ENCODE measurements at places on chromosomes 16 and 17.
A peak's percentile ranks its signal among the peaks of the same experiment; 100 is the strongest.

GRCh38 chr17:40032322-40033320 lies 17.4 kb downstream of the CSF3 start:
- no peak for DNase-seq

- DNase-seq = no peak
Measured at GRCh38 chr16:3074860-3075522, 9.6 kb downstream of the IL32 start.

DNA sequence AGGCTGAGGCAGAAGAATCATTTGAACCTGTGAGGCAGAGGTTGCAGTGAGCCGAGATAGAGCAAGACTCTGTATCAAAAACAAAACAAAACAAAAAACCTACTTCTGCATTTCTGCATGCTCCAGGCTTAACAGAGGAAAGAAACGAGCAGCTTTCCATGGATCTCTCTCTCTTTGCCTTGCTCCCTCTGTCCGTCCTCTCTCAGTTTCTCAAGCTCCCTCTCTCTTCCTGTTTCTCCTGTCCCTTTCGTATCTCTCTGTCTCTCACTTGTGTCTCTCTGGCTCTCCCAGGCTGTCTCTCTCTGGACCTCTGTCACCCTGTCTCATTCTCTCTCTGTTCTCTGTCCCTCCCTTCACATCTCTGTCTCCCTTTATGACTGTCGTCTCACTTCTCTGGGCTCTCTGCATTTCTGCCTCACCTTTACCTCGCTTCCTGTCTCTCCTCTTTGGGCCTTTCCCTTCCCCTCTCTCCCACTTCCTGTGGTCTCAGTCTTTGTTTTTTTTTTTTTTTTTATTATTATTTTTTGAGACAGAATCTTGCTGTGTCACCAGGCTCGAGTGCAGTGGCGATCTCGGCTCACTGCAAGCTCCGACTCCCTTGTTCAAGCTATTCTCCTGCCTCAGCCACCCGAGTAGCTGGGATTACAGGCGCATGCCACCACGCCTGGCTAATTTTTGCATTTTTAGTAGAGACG lies 4.1 kb upstream of the PITPNA start:
- no peak for DNase-seq

- no peak for DNase-seq
Measured at GRCh38 chr17:19718613-19719354, 2.4 kb upstream of the SLC47A2 start.

DNA sequence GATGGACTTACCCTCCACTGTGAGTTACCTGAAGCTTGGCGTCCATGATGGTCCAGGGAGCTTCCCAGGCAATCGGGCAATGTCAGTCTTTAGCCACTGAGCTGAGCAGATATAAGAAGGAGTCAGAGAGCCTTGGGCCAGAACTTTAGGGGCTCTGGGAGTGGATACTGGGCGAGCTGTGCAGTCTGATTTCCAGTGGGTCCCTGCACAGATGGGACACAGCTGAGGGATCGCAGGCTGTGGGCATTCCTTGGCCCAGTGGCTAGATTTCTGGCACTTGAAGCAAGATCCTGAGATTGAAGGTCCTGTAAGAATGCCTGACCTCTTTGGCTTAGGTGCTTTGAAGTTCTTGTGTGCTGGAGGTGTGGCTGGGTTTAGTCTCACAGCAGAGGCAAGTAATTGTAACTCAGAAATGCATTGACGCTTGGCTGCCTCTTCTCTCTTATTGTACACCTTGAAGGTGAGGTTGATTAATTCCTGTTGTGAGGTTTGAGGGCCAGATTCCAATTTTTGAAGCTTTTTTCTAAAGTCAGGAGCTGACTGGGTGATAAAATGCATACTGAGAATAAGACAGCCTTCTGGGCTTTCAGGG lies 2283.8 kb downstream of the TP53TG3F start:
- DNase-seq = no peak

DNA sequence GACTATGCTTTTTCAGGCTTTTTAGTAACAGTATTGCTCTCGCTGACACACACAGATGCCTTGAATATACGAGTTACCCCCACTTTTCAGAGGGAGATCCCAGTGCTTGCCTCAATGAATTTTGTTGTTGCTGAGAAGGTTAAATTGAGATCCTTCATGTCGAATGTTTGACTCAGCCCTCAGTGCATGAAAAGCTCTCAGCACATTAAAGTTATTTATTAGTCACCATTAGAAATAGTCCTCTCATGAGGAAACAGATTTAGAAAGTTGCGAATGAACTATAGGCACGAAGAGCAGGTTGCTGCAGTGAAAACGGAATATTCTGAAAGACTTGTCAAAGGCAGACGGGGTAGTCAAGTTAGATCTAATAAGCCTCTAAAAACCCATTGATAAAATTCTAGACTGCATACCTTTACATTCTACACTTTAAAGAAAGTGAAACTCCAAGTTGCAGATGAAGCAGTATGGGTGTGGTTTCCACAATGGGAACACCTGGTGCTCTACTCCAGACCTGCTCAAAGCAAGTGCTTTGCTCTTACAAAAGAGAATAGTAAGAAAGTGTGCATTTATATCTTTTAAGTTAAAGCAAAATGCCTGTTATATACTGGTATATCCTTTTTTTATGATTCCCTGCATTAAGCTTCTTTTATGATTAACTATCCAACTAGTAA lies 238.1 kb downstream of the MAF start:
- no peak for DNase-seq

DNA sequence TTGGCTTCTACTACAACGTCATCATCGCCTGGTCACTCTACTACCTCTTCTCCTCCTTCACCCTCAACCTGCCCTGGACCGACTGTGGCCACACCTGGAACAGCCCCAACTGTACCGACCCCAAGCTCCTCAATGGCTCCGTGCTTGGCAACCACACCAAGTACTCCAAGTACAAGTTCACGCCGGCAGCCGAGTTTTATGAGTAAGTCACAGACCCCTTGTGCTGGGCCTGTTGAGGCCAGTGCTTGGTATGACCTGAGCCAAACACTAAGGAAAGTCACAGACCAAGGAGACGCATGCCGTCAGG lies 16.1 kb downstream of the SLC6A2 start:
- no peak for DNase-seq

DNA sequence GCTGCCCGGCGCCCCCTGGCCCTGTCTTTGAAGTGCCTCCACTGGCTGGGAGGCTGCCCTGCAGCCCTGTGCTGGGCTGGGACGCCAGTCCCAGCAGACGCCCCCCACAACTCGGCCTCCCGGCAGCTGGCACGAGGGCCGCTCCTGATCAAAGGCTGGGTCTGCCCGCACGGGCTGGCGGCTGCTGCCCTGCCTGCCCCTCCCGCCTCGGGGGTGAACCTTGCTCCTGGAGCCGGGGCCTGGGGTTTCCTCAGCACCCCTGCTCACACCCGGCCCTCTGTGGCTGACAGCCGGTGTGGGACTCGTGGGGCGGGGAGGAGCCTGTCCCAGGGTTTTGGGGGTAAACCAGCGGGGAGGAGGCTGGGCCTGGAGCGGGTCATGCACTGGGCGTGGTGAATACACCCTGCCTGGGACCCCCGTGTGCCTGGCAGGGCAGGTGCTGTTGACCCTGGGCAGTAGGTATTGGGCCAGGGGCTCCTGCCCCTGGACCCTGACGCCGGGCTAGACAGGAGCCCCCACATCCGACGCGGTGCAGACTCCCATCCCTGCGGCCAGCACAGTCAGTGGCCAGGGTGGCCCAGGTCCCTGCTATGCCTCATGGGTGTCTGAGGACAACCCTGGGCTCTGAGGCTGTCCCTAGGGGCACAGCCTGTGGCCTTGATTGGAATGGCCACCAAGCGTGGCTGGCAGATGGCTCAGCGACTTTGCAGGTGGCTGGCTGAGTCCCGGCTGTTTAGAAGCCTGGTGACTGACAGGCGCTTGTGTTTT lies 21.7 kb downstream of the CENPX start:
- DNase-seq = peak; percentile 56

DNA sequence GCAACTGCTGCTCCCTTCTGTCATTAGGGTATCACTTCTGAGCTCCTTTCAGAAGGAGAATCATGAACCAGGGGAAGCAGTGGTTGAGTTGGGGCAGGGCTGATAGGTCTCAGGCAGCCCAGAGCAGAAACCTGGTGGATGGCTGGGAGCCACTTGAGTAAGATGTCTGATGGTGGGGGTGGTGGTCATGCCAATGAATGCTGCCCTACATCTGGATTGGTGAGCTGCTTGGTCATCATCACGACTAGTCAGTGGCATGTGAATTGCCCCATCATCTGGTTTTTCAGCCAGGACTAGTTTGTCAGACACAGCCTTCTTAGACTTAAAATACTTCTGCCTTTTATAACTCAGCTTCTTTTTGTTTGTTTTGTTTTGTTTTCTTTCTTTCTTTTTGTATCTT lies 2.6 kb downstream of the GID4 start:
- no peak for DNase-seq

GRCh38 chr16:68429076-68429854 lies 19.0 kb downstream of the SMPD3 start:
- DNase-seq = no peak

DNA sequence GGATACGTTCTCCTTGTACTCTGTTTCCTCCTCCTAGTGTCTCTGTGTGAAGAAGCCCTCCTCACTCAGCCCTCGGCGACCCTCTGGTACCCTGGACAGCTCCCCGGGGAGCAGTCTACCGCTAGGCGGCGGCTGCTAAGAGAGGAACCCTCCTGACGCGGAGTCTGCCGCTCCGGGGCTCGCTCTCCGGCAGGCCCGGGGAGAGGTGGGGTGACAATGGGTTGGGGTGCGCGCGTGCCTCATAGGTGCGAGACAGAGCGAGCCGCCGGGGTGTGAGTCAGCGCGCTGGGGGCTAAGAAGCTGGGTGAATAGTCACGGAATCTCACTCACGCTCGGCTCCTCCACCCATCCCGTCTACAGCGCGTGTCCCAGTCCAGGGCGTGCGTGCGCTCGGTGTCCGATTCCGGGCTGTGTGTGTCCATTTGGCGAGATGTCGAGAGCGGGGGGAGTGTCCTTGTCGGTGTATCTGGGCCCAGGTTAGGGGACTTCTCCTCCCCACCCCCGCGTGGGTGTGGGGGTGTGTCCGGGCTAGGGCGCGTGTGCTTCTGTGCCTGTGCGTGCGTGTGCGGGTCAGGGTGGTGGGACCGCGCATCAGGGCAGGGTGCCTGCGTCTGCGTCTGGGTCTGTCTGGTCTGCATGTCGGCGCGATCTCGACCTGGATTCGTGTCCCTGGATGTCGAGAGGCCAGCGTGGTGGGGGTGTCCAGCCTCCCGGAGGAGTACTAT lies 577 bp upstream of the HS3ST2 start:
- DNase-seq = no peak

- no peak for DNase-seq
Measured at GRCh38 chr16:72927199-72928089, 120.5 kb downstream of the ZFHX3 start.

DNA sequence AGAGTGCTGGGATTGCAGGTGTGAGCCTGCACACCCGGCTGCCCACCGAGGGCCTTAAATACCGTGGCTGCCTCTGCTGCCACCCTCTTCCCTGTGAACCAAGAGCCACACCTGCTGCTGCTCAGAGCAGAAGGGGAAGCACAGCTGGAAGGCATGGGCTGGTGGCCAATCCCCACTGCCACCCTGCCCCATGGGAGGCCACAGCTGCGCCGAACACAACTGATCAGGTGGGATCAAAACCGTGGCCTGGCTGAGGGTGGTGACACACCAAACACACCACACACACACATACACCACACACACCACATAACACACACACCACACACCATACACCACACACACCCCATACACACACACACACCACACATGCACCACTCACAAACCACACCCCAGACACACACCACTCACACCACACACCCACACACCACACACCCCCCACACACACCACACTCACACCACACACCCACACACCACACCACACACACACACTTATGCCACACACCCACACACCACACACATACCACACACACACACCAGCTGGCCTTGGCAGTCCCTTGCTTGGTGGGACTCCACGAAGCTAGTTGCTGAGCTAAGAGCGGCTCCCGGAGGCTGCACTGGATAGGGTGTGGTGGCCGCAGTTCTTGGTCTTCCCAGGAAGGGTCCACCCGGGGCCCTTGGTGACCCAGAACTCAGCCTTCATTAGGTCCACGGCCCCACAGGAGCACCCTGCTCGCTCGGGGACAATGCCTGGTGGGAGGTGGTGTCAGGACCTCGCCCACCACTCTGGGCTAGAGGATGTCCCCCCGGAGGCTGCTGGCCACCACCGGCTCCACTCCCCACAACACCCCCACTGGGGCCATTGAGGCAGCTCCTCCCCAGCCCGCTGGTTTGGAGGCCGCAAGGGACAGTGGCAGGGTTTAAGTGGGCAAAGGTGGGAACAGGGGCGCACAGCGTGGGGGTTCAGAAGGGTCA lies 14.9 kb downstream of the CEP131 start:
- no peak for DNase-seq

- DNase-seq = no peak
Measured at GRCh38 chr16:85900027-85900792, 1.2 kb downstream of the IRF8 start.

GRCh38 chr17:67995570-67996263 lies 552 bp downstream of the C17orf58 start:
- no peak for DNase-seq

GRCh38 chr17:61218438-61218837 lies 181.2 kb upstream of the TBX2 start:
- no peak for DNase-seq

- DNase-seq = no peak
Measured at GRCh38 chr16:22220714-22221113, 14.6 kb downstream of the EEF2K start.

GRCh38 chr17:56929362-56929969 lies 15.6 kb upstream of the TRIM25 start:
- DNase-seq = no peak

DNA sequence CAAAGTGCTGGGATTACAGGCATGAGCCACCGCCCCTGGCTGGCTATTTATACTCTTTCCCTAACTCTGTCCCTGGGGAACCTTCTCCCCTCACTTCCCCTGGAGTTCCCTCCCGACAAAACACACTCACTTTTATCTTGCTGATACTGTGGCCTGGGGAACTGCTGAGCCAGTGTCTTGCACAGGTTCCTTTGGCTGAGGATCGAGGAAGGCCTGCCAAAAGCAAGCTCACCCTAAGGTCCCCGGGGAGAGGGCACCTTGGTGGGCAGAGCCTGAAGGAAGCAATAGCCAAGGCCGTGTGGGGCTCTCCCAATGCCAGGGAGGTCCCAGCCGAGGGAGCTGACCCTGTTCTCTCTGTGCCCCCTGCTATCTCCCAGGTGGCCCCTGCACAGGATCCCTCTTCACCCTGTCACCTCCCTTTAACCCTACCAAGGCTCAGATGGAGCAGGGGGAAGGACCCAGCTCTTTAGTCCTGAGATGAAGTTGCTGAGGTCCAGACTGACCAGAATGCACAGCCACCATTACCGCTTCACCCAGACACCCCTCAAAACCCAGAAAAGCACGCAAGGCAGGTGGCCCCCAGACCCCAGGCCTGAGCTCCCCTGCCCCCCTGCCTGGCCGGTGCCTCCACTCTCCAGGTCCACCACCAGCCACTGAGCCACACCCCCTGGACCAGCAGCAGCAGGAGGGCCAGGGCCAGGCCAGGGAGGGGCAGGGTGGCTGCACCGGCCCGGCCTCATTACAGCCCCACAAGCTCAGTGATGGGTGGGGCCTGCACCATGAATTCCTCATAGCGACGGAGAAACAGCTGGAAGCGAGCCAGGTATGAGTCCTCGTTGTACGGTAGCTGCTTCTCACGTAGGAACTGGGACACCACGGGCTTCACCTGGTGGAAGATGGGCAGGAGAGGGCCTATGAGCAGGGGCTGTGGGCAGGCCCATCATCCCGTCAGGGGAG lies 5.1 kb upstream of the FDXR start:
- no peak for DNase-seq

- no peak for DNase-seq
Measured at GRCh38 chr16:3938843-3939624, 58.5 kb upstream of the CREBBP start.

Measured in NCI-H524 treated with DMSO at 0.1 percent for 48 hours (cell line).